ENCODE measurements at places on chromosomes 1 and 21.

GRCh38 chr1:232538224-232538942, 91.5 kb downstream of the SIPA1L2 start:
- DNase-seq: peak; percentile 36

GRCh38 chr1:165257969-165258459, 98.5 kb downstream of the LMX1A start:
- peak; percentile 22 for DNase-seq

DNA sequence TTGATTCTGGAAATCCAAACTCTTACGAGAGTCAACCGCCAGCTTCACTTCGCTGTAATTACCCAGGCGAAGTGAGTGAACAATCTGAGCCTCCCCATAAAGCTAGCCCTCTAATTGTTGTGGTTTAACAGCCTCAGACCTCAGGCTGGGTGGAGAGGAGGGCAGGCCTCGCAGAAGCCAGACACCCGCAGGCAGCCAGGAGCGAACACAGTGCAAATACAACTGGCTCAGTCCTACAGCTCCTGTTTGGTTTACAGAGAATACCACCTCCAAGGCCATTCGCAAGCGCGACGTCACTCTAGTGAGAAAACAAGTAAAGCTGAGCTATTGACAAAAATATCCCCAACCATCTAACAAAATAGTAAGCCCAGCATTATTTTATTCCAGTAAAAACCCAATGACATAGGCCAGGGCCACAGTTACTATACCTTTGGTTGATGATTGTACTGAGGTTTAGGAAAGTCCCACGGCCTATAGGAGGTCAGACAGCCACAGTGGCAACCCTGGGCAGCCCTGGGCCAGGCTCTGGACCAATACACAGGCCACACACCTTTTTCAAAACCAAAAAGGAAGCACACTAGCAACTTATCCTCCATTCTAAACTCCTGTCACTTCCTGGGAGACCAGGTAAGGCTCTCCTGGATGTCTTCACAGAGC, 163.3 kb downstream of the ETS2 start:
- peak; percentile 51 for DNase-seq

- DNase-seq: no peak
Measured at GRCh38 chr1:20982316-20982715, 194.4 kb downstream of the EIF4G3 start.

DNA sequence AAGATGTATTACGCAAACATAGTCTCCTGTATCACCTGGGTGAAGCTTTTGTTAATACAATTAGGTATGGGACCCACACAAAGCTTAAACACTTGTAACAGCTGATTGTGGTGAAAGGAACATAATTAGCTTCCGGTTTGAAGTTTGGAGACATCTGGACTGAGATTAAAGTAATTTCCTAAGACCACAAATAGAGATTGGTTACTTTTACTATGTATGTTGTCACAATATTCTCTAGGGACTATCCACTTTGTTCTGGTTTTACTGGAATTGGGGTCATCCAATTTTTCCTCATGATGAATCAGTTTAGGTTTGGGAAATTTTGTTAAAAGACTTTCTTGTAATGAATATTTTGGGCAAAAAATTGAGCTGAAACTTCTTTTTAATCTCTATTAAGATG, 71.8 kb upstream of the SAMSN1 start:
- DNase-seq: no peak

DNA sequence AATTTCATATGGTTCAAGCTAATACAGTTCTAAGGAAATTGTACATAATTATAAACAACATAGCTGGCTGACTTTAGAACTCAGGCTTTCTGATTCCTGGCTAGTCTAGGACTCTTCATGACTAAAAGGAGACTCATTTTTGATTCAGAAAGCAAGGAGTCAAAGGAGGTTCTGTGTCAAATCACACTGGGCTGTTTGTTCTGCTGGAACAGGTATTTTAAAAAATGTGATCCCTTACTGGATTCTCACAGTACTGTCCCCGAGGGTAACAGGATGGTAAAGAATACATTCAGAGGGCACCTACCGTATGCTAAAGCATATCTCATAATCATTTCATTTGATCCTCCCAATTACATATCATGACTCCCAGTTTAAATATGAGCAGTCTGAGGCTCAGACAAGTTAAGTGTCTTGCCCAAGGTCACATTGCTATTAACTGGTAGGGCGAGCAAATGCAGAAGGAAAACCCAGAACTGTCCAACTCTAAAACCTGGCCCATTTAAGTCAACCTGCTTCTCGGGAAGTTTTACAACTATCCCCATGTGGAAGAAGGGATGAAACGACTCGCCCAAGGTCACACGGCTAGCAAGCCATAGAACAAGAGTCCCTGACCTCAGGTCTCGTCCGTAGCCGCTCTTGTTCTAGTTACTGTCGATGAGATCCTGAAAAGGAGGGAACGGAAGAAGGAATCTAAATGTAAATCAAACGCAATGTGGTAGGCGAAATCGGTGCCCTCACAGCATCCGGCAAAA, 675 bp downstream of the MYSM1 start:
- peak; percentile 33 for DNase-seq

DNA sequence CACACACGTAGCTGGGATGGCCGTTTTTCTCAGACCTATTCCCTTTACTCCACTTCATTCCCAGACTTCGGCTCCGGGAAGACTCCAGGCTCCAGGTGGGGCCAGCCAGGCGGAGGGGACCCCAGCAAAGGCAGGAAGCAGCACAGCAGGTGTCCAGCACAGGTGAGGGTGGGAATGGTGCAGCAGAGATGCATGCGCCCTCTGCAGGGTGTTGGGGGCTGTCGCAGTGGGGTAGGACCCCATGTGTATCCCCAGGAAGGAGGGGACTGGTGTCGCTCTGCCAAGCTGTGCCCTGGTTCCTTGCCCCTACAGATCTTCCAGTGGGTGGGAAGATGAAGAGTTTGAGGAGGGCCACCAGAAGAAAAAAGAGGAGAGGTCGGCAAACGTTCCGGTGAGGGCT, 5.3 kb downstream of the TTC24 start:
- no peak for DNase-seq

- no peak for DNase-seq
Measured at GRCh38 chr1:231694465-231695077, 68.0 kb downstream of the DISC1 start.

DNA sequence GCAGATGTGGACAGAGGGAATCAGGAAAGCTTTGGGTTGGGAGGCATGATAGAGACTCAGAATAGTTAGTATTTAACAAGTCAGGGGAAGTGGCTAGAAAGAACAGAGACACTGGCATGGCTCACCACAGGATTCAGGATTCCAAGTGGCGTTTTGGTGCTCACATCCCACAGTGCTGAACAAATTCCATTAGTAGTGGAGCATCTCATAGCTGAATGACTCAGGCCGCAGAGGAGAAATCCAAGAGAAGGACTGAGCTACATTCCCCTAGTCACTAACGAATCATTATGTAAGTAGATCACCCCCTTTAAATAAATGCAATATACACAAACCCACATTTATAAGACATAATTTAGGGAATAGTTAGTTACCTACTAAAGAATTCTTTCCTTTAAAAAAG, 5.0 kb upstream of the KCNJ9 start:
- DNase-seq: no peak

DNA sequence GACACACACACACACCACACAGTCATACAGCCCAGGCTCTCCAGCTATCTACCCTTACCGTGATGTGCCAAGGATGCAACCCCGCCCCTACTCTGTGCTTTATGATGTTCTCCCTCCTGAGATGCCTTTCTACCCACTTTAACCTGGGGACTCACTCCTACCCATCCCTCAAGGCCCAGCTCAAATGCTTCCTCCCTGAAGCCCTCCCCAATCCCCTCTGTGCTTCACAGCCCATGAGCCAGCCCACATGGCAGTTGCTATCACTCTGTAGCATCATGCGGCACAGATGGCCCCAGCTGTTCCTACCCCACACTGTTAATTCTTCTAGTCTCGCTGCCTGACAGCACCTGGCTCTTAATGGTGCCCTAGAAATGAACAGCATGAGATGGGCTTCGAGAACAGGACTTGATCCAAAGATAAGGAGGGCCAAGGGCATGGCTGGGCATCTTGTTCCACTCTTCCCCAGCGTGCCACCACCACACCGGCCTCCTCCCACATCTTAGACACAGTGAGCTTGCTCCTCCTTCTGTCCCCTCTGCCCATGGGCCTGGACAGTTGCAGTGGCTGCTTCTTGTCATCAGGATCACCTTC, 109.8 kb downstream of the GLIS1 start:
- DNase-seq: peak; percentile 72

DNA sequence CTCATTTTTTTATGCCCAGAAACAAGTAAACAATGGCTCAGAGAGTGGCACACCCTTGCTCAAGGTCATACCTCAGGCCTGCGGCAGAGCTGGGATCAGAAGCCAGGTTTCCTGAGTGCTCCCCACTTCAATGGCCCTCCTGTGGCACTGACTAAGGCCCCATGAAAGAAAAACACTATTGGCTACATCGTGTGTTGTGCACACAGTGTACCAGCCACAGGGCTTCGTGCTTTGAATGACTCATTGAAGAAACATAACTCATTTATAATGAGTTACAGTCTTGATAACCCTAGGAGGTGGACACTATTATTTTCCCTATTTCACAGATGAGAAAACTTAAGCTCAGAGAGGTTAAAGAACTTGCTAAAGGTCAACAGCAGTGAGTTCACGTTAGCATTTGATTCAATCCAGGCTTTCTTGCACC, 91.2 kb downstream of the TRABD2B start:
- no peak for DNase-seq

- DNase-seq: no peak
Measured at GRCh38 chr1:154735061-154735803, 127.2 kb upstream of the ADAR start.

- no peak for DNase-seq
Measured at GRCh38 chr1:223765719-223766340, 53.5 kb downstream of the CAPN2 start.

- DNase-seq: no peak
Measured at GRCh38 chr1:241020851-241021697, 335.9 kb downstream of the RGS7 start.

DNA sequence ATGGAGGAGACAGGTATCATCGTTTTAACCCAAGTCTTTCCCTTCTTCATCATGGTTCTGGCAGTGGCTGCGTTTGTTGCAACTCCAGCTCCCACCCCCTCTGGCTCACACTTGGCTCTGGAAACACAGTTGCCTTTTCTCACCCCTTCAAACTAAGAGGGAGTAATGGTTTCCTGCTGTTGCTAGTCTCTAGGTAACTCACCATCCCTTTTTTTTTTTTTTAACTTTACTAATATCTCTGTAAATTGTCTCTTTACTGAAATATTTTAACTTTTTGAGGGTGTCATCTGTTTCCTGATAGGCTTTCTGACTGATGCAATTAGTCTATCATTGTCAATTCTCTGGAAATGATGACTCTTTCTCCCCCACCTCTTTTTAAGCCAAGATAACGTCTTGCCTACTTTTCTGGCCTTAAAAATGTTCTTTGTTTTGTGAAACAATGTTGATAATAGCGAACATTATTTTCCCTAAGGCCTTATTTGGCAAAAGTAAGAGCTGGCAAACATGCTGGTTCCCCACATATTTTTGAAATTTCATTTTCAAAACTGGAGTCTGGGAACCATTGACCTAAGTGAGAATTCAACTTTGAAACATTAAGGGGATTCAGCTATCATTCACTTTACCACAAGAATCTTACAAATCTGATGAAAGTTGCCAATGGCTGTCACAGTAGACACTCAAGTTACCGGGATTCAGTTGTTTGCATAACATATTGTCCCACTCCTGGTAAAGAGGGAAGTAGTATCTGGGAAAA, 85.3 kb downstream of the LEPR start:
- DNase-seq: peak; percentile 65

DNA sequence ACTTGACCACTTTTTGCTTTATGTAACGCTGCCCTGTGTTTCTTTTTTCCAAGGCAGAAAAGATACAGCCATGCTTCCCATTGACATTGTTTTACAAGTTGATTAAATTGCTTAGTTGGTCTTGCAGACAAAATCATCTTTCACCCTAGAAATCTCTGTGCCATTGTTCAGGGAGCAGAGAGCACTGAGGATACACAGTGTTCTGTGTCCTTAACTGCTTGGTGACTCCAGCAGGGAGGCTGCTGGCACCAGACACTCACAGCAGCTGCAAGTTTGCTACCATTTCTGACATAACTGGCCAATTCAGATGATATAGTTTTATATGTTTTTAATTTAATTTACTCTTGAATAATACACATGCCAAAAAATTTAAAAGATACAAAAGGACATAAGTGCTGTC, 118.7 kb downstream of the RGS2 start:
- DNase-seq: no peak

DNA sequence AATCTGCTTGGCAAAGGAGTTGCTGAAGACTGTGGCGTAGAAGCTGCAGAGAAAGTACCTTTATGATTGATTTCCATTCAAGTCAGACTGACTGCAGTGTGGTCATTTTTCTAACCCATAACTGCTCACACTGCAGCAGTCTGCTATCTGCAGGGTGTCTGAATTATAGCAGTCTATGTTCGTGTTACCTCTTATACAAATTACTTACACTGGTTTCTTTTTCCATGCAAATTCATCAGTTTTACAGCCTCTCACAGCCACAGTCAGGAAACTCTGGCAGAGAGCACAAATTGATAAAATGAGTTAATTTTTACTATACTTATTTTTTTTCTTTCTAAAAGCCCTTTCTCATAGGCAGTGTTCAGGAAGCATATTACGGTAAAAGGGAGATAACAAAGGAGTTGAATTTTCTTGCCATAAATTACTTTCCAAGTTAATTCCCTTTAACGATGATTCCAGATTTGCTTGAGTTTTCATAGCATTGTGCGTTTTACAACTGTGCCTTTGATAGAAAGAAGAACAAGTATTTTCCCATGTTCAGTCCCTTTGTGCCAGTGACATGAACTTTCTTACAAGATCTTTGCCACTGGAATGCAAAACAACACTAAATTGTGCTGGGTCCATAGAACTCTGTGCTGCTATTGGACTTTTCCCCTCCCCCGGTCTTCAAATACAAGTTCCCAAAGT, 261.5 kb downstream of the NFIA start:
- no peak for DNase-seq

GRCh38 chr1:47582891-47583608, 145.2 kb downstream of the FOXD2 start:
- DNase-seq: no peak

GRCh38 chr1:64584479-64584878, 114.5 kb downstream of the CACHD1 start:
- no peak for DNase-seq

DNA sequence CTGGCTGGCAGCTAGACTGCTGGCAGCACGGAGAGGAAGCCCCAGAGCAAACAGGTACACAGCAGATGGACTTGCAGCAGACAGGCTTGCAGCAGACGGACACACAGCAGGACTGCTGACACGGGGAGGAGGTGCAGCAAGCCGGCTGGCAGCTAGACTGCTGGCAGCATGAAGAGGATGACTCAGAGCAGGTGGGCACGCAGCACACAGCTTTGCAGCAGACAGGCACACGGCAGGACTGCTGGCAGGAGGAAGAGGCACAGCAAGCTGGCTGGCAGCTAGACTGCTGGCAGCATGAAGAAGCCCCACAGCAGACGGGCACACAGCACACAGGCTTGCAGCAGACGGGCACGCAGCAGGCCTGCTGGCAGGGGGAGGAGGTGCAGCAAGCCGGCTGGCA, 498 bp downstream of the KRTAP10-2 start:
- no peak for DNase-seq

DNA sequence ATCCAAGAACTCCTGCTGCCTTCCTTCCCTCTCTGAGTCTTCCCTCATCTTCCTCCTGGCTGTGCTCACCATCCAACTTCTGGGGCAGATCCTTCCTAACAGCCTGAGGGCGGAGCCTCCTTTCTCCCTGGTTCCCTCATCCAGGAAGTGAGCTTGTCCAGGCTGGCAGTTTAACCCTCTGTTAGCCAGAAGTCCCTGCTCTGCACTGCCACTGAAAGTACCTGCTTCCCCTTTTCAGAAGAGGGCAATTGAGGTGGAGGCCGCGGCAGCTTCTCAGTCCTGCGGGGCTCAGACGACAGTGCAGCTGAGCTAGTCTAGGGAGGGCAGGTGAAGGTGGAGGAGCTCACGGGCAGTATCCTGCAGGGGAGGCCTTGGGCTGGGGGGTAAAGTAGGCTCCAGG, 149.1 kb downstream of the FCRL5 start:
- DNase-seq: no peak
